ENCODE measurements at places on chromosomes 1 and 21. TPM values are rescaled to one million over a fixed set of nuclear protein-coding genes. Genes with fewer than 3 reads are reported as not detected.

The TMEM9 gene
- 36.1 TPM for total RNA-seq

The TBX19 gene
- 0.53 TPM for total RNA-seq

The PRDX6 gene
- total RNA-seq = 419 TPM

The PLA2G2C gene
- total RNA-seq = not detected

The TRIM45 gene
- total RNA-seq = 0.31 TPM

The RASAL2 gene
- 4.1 TPM for total RNA-seq

The TSSK3 gene
- 0.55 TPM for total RNA-seq

- no peak for DNase-seq
Observed at GRCh38 chr21:44380876-44381275, 27.5 kb downstream of the TRPM2 start.

DNA sequence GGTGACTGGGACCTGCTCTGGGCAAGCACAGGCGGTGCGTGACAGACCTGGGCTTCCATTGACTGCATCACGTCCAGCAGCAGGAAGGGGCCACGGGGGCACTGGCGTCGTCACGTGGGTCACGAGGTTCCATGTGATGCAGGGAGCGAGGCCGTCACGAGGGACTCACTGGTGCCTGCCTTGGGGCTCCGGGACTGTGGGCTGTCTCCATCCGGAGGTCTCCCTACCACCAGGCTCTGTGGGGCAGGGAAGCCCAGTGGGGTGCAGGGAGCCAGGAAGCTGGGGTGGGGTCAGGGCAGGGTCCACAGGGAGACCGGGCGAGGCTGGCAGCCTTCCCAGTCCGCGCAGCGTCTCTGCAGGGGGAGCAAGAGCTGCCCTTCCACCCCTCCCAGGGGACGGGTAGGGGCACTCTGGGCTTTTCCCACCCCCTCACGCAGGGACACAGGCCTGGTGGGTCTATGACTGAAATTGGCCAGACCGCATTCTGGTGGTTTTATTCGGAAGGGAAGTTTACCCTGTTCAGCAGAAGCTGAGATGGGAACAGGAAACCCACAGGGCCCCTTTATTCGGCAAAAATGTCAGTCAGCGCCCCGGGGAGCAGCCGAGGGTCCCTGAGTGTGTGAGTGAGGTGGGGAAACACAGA, 416 bp upstream of the TNFRSF14 start:
- DNase-seq = peak; percentile 87

- DNase-seq = no peak
Observed at GRCh38 chr1:31387612-31388011, 14.7 kb upstream of the FABP3 start.

- DNase-seq = no peak
Observed at GRCh38 chr1:163826500-163826899, 504.7 kb downstream of the NUF2 start.

GRCh38 chr1:203638103-203638475, 11.5 kb downstream of the ATP2B4 start:
- DNase-seq = no peak

DNA sequence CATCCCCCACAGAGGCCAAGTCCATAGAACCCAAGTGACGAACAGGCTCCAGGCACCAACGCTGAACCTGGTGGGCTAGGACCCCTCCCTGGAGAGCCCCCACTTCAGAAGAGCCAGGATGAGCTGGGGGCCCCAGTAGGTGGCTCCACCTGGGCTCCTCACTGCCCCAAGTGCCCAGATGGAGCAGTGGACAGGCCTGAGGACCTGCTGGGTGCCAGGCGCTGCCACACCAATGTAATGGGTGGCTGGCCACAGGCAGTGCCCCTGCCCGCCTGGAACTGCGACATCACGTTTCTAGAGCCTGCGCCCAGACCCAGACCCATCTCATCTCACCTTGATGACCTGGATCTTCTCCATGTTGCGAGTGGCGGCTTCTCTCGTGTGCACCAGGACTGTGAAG, 5.6 kb downstream of the MAD2L2 start:
- no peak for DNase-seq

GRCh38 chr1:156062189-156062588, 1.2 kb downstream of the RAB25 start:
- no peak for DNase-seq

- DNase-seq = no peak
Observed at GRCh38 chr1:78079580-78079979, 33.8 kb downstream of the GIPC2 start.

DNA sequence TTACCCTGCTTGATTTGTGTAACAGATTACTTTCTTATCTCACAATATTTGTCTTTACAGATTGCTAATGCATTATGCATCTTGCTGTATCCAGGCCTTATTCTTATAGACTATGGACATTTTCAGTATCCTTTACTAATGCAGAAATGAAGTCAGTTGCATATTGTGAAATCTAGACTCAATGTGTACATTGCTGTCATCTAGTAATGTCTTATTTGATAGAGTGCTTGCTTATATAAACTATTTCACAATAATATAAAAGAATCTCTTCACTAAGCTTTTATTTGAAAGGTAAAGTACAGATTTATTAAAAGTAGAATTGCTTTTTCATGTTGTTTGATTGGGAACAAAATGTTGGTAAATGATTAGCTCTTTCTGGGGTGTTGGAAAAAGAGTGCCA, 39.6 kb downstream of the ALG6 start:
- DNase-seq = no peak

DNA sequence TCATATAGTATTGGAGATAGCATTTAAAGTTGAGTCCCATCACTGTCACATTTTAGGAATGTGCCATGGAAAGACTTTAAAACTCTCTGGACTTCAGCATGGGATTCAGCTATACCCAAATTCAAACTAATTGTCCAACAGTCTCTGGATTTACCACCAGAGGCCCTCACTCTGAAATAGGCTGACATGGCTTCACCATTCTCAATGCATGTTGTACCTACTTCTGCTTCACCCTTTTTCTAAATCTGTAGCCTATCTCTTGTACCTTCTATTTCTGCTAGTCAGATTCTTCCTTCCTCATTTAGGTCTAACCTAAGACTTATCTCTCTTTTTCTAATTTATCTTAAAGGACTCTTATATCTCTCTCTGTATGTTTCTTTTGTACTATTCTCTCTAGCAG, 512.7 kb upstream of the ZRANB2 start:
- DNase-seq = no peak

- peak; percentile 62 for DNase-seq
Observed at GRCh38 chr21:45970674-45971615, 10.6 kb upstream of the COL6A1 start.

DNA sequence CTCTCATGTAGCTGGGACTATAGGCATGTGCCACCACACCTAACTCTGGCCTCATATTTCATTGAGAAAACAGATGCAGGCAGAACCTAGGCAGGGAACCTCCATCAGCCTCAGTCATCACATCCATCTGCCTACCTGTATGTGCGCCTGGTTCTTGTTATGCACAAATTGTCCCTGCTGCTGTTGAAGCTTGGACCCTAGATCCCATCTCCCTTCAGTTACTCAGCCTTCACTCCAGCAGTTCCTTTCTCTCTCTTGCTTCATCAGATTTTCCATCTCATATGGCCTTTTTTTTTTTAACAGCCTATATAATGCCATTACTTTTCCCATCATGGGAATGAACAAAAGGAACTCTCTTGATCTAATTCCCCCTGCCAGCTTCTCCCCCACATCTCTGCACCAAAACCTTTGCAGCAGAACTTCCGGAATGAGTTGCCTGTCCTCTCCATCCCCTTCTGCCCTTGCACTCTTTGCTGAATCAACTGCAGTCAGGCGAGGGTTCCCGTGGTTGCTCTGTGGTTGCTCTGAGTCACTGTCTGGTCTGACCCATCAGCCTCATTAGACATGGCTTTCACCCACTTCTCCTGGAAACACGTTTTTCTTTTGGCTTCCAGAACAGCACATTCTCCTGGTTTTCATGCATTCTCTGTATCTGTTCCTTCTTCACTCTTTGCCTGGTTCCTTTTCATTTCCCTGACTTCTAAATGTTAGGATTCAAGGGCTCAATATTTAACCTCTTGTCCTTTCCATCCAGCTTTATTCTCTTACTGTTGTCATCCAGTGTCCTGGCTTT, 41.5 kb downstream of the UBE4B start:
- DNase-seq = no peak

GRCh38 chr1:57916041-57916440, 492.2 kb upstream of the DAB1 start:
- DNase-seq = no peak

GRCh38 chr1:99251308-99251707, 13.0 kb upstream of the PLPPR4 start:
- no peak for DNase-seq

DNA sequence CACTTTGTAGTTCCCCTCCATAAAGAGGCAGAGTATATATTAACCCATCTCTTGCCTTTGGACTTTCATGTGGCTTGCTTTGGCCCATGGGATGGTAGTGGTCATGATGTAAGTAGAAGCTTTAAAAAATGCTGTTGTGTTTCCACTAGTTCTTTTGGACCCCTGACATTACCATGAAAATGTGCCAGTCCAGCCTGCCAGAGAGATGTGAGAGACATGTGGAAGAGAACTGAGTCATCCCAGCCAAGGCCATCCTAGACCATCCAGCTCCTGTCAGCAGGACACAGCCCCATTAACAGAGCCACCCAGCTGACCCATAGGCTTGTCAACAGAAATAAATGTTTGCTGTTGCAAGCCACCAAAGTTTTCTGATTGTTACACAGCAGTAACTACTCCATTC, 3.9 kb upstream of the CD101 start:
- no peak for DNase-seq

DNA sequence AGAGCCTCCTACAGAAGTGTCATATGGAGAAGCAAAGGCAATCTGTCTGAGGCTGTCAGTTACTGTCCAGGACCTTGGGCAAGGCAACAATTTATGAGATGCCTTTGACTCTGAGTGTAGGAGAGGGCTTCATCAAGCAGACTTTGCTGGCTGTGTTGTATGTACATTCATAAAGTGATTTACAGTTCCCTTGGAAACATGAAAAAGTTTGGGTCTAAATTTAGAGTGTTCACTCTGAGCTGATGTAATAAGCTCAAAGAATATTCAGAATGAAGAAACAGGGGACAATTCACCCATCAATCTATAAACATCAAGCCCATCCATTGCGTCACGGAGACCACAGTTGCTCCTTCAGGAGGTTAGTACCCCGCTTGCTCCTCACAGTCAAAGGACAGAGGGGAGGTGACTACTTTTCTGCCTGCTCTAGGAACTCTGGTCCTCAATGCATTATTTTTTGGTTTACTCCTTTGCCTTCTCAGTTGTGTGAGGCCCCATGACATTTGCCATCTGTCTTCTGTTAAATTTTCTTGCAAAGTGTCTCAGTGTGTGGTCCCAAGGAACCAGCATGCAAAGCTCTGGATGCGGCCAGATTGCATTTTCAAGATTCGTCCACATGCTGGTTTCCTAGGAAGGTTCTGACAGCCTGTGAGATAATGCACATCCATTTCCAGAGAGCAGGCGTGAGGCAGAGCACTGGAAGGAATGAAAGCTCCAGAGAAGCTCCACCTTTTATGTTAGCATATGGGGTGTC, 241.1 kb upstream of the KIAA0040 start:
- DNase-seq = no peak

DNA sequence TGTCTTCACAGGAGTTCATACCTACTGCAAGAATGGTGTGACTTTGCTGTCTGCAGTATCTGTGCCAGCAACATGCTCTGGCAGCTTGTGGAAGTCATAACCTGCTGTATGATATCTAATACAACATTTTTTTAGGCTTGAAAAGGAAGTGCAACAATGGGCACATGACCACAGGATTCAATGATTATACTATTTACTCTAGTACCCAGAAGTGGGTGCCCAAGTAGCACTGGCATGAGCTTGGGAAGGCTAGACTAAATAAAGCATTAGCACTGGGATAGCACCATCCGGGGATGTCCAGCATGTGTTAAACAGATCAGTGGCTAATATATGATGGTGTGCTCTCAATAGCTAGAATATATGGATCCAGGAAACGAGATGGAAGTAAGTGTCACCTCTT, 98.6 kb upstream of the PDE4B start:
- no peak for DNase-seq

- DNase-seq = no peak
Observed at GRCh38 chr1:168392958-168393549, 112.4 kb downstream of the TBX19 start.

DNA sequence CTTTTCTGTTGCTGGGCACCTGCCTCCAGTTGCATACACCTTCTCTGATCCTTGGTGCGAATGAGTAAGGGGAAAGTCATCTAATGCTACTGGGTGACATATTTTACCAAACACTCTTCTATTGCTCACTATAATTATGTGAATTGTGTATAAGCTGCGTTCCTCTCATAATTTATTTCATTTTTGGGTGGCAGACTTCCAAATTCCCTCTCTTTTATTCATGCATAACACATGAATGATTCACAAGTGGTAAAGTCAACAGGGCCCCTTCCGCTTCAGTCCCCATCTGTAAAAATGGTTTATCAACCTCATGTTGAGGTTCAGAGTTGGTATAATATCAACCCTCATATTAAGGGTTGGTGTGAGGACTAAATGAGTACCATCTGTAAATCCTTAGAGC, 3.2 kb upstream of the QSOX1 start:
- no peak for DNase-seq

DNA sequence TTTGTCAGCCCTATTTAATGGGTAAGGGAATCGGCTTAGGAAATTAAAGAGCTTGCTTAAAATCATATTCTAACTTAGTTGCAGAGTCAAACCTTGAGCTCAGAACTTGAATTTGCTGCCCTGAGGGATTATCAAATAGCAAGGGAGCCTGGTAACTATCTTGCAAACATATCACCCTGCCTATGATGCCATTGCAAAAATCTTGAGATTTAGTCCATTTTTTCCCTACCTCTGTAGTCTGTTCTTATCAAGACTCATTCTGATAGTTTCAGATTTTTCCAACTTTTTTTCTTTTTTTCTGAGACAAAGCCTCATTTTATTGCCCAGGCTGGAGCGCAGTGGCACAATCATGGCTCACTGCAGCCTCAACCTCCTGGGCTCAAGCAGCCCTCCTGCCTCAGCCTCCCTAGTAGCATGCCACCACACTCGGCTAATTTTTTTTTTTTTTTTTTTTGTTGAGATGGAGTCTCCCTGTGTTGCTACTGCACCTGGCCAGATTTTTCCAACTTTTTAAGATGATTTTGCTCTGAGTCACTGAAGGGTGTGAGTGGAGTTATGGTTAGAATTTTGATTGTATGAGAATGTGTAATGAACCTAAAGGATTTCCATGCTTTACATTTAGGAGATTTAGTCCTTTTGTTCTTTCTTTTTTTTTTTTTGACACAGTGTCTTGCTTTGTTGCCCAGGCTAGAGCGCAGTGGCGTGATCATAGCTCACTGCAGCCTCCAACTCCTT, 12.2 kb downstream of the SARS1 start:
- DNase-seq = no peak

DNA sequence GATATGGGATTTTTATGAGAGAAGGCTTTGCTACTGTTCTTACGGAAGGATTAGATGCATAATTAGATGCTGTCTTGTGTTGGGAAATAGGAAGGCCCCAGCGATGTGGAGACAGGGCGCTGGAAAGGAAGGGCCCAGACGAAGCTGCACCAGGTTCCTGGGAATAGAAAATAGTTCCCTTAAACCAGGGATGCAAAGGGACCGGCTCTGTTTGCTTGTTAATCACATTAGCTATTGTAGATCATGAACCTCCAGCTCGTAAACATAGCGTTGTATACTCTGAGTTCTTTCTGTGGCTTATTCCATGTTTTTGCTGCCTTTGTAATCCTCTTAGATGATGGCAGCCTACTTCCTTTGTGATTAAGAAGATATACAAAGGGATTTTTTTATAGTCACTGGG, 79.8 kb upstream of the COX20 start:
- DNase-seq = no peak

GRCh38 chr1:44500181-44501046, 95.4 kb downstream of the RNF220 start:
- no peak for DNase-seq

All from right lobe of liver (tissue), 6 donors.